ENCODE measurements at places on chromosomes 1 and 21.

- DNase-seq, result no peak
Measured at GRCh38 chr1:8595941-8596340, 221.5 kb downstream of the RERE start.

DNA sequence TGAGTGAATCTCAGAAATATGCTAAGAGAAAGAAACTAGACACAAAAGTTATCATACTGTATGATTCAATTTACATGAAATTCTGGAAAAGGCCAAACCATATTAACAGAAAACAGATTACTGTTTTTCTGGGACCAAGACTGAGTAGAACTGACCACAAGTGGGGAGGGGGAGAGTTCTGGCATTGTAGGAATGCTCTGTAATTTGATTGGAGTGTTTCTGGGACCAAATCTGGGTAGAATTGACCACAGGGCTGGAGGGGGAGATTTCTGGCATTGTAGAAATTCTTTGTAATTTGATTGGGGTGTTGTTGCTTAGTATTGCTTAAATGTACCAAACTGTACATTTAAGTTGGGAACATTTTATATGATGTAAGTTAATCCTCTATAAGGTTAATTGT is 3.4 kb upstream of the OR10K1 start:
- no peak for DNase-seq

DNA sequence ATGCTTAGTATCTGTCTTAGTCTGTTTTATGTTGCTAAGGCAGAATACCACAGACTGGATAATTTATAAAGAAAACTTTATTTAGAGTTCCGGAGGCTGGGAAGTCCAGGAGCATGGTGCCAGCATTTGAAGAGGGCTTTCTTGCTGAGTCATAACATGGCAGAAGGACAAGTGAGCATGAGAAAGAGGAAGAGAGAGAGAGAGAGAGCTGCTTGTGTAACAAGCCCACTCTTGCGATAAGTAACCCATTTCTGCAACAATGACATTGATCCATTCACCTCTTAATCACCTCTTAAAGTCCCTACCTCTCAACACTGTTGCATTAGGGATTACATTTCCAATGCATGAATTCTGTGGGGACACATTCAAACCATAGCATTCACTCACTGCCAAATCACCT is 11.7 kb upstream of the MYOCOS start:
- no peak for DNase-seq

DNA sequence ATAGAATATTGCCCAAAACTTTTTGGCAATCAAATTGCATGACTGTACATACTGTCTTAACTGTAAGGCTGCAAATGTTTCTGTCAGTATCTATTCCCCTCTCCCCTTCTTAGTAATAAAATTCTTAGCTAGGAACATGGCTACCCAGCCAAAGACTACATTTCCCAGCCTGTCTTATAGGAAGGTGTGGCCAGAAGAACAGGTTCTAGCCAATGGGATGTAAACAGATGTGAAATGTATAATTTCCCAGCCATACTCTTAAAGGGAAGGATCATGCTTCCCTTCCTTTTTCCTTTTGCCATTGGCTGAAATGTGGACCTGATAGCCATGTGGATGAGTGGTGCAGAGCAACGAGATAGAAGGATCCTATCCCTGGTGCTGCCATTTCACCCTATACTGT is 7.0 kb upstream of the HIVEP3 start:
- no peak for DNase-seq

DNA sequence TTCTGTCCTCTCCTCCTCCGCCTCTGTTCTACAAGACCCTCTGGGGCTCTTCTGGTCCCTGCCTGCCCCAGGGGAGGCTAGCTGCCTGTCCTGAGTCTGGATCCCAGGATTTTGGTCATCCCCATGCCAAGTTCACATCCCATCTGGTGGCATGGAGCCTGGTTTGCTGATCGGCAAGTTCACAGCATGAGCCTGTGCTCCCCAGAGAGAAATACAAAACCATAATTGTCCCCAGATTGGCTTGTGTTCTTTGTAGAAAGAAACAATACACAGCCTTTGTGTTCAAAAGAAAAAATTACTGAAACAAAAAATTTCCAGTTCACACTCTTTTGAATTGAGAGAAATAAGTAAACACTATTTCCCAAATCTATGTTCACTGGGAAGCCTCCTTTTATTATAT is 149.4 kb upstream of the ZC3H12A start:
- no peak for DNase-seq

- DNase-seq, result no peak
Measured at GRCh38 chr1:38944547-38944946, 2.9 kb upstream of the RHBDL2 start.

- no peak for DNase-seq
Measured at GRCh38 chr1:248825136-248825535, 579 bp downstream of the SH3BP5L start.

DNA sequence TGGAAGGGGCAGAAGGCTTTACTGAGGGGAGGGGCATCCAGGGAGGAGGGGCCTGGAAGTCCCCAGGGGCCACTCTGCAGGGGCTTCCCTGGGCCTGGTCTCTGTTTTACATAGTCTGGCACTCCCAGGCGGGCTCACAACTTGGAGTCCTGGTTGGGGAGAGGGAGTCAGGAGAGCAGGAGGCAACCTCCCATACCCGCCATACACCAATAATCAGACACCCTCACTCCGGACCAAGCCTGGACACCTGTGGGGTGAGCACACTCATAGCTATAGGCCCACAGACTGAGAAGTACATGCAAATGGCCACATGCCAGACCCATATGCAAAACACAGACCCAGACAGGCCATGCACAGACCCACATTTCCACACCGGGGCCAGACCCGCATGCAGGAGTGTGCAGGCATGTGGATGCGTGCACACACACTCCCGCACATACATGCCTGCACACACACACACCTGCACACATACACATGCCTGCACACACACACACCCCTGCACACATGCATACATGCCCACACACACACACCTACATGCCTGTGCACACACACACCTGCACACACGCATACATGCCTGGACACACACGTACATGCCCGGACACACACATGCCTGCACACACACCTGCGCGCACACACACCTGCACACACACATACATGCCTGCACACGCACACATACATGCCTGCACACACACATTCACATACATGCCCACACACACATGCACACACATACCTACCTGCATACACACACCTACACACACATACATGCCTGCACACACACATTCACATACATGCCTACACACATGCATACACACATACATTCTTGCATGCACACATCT is 89.5 kb upstream of the RUNX3 start:
- no peak for DNase-seq

DNA sequence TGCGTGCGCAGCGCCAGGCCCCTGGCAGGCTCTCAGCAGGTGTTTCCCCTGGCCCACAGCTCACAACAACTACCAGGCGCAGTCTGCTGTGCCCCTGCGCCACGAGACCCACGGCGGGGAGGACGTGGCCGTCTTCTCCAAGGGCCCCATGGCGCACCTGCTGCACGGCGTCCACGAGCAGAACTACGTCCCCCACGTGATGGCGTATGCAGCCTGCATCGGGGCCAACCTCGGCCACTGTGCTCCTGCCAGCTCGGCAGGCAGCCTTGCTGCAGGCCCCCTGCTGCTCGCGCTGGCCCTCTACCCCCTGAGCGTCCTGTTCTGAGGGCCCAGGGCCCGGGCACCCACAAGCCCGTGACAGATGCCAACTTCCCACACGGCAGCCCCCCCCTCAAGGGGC is 68.1 kb downstream of the ALPL start:
- DNase-seq, result no peak

GRCh38 chr1:226874579-226875425 is 4.4 kb downstream of the PSEN2 start:
- no peak for DNase-seq

- no peak for DNase-seq
Measured at GRCh38 chr1:175191659-175192058, 917 bp downstream of the KIAA0040 start.

GRCh38 chr21:14858311-14858710 is 206.5 kb downstream of the NRIP1 start:
- no peak for DNase-seq

- peak; percentile 22 for DNase-seq
Measured at GRCh38 chr1:167935216-167936067, 1.0 kb upstream of the DCAF6 start.

DNA sequence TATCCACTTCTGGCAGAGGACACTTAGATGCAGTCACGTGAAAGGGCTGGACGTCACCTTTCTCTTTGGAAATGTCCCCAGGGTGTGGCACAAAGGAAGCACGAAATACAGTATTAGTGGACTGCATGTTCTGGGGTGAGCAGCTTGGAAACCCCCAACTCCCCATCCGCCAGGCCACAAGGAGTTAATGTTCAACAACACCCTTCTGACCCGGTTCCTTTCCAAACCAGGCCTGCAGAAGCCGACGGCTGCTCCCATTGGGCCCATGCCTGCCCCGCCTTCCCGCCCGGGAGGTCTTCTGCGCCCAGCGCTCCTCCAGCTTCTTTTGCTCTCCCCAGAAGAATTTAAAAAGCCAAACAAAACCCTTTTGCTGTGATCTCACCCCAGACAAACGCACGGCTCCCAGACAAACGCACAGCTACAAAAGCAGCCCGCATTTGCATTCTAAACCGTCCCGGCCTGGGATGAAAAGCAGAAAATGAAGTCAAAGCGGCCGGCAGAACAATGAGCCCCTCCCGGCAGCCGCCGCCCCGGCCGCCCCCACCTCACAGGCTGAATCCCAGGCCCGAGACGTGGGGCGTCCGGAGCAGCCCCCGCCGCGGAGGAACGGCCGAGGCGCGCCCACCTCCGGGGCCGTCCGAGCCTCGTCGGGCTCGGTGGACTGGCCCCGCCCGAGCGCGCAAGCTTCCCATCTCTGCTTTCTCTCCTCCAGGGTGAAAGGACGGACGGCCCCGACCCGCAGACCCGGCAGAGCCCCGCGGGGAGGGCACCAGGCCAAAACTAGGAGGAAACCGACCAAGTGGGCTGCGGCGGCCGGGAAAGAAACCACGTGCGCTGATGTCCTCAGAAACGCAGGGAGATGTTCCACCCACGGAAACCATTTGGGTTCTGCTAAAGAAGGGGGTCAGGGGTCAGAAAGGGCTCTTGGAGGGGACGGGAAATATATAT is 101.9 kb downstream of the PLPP3 start:
- no peak for DNase-seq

- DNase-seq, result no peak
Measured at GRCh38 chr1:103336408-103336807, 189.1 kb upstream of the RNPC3 start.

GRCh38 chr1:118982821-118983557 is 5.2 kb downstream of the TBX15 start:
- DNase-seq, result no peak
